ENCODE measurements at places on chromosomes 6 and 20.

- DNase-seq = no peak
Observed at GRCh38 chr20:46324379-46324778, 16.1 kb upstream of the CDH22 start.

- no peak for DNase-seq
Observed at GRCh38 chr6:162846723-162847122, 118.9 kb downstream of the PACRG start.

GRCh38 chr6:147267658-147268057 lies 63.4 kb downstream of the STXBP5 start:
- DNase-seq = no peak

DNA sequence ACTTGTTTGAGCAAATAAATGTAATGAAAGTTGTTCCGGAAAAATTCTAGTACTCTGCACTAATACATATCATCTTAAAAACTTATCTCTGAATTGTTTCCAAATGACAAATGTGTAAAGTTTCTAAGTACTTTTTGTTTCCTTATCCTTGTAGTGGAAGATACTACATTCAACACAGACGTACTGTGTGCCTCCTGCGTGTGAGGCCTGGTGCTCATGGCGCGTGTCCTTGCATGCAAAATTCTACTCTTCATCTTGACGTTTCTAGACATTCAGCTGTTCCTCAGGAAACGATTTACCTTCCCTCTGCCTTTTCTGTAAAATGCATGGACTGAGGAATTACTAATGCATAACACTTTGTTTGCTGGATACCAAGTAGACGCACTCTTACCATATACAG lies 11.5 kb downstream of the DLL1 start:
- no peak for DNase-seq

GRCh38 chr6:6823030-6823429 lies 234.5 kb downstream of the LY86 start:
- no peak for DNase-seq

DNA sequence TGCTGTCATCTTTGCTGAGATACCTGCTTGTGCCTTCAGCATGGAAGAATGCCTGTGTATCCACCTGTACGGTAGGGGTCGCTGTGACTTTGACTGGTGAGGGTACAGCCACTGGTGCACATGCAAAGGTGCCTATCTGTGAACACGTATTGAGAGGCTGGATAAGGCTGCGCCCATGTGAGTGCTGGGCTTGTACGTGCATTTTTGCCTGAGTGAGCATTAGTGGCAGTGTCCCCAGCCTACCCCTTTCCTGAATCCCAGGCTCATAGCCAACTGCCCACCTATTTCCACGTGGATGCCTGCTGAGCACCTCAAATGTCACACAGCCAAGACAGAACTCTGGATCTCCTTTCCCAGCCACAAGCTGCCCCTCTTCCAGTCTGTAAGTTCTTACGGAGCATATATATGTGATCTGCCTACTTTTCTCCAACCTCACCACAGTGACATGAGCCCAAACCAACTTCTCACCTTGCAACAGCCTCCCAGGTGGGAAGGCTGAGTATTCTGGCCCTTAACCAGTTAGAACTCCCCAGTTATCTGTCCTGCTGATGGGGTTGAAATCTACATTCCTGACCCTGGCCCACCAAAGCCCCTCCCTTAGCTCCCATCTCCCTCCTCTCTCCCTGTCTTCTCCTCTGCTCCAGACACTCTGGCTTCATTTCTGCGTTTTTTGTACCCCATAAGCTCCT lies 1.1 kb upstream of the SLC2A10 start:
- no peak for DNase-seq

DNA sequence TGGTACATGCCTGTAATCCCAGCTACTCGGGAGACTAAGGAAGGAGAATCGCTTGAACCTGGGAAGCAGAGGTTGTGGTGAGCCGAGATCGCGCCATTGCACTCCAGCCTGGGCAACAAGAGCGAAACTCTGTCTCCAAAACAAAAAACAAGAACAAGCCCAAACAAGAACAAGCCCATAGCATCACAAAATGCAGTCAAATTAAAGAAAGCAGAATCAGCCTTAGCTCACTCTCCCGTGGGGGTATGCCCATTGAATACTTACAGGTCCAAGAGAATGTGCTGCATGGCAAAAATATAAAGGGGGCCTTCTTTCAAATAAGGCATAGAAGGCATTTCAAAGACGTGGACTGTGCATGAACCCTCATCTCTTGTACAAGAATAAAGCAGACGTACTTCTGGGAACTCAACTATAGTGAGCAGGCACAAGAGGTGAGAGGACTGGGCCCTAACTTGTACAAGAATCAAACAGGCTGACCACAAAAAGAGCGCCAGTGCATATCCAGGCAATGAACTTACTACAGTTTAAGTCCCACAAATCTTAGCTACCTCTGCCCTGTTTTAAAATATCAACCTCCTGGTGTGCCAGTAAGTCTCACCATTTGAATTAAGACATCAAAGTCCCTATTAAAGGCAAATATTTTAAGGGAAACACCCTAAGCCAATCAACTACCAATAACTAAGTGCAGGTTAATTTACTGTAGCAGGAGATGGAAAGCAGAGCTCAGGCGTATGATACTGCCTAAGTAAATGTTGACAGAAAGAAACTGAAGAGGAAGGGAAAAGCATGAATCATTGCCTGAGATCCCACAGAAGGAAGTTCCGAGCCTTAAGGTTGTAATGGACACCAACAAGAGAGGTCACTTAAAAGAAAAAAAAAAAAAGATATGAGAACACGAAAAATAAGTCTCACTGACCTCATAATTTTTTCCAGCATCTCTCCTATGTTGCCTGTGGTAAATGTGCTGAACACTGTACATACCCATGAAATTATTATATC lies 37.4 kb downstream of the TOMM6 start:
- DNase-seq = no peak

DNA sequence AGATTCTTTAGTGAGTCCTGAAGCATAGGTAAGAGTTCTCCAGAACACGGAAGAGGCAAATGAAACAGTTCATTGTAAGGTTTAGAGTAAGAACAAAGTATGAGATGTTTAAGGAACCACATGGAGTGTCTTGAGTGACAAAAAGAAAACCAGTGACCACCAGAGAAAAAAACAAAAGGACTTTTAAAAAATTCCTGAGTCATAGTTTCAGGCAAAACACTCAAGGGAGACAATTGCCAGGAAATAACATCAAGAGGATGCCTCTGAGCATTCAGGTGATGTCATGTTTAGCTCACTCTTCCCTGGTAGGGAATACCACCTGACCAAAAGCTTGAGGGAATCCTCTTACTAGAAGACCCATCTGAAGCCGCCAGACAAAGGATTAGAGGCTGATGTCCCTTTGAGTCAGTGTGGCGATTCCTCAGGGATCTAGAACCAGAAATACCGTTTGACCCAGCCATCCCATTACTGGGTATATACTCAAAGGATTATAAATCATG lies 110.3 kb downstream of the COL19A1 start:
- DNase-seq = no peak

DNA sequence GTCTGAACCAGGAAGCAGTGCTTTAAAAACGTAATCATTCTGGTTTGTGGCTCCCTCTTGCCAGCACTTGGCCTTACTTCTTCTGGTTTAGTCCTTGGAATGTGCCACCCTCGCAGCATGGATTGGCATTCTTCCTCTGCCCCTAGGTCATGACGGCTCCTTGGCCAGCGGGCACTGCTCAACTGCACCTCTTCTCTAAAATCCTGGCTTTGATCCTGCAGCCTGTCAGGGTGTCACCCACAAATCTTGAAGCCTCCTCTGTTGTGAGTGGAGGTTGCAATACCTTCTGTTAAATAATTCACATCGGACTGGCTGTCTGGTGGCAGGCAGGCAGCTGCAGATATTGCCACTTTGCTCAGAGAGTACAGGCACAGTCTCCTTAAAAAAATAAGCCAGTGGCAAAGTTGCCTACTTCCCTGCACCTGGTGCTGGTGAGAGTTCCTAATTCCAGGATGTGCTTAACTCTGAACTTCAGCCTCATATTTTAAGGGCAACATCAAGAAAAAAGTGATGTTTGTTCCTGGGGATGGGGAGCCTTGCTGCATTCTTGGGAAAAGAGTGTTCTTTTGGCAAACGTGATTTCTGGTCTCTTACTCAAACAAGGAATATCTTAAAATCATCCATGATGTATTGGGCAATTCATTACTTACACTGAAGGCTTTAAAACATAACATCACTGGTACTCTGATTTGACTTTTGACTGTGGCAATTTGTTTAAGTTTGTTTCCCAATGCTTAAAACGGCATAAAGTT lies 179.8 kb downstream of the FOXA2 start:
- no peak for DNase-seq

GRCh38 chr20:5486377-5487054 lies 169.8 kb upstream of the PROKR2 start:
- DNase-seq = no peak

- DNase-seq = no peak
Observed at GRCh38 chr6:85669735-85670194, 27.1 kb upstream of the SYNCRIP start.

- DNase-seq = no peak
Observed at GRCh38 chr20:33009214-33010132, 2.0 kb downstream of the BPIFB2 start.

DNA sequence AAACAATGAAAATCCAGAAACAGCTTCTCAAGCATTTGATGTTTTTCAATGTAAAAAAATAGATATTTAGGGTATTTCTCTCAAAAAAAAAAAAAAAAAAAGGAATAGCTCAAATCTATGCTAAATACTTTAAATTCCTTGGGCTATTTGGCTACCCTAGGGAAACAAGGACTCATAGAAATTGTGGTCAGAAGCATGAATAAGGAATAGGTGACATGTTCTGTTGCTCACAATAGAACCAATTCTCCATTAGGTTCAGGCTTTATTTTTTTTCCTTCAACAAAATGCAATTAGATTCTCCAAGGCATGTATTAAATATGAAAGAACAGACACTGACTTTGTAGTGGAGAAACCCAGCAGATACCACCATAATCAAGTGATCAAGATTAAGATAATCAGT lies 904.3 kb upstream of the FLRT3 start:
- no peak for DNase-seq

GRCh38 chr20:46034039-46034438 lies 5.0 kb downstream of the SLC12A5 start:
- no peak for DNase-seq

- no peak for DNase-seq
Observed at GRCh38 chr6:142167071-142167470, 20.0 kb downstream of the VTA1 start.

DNA sequence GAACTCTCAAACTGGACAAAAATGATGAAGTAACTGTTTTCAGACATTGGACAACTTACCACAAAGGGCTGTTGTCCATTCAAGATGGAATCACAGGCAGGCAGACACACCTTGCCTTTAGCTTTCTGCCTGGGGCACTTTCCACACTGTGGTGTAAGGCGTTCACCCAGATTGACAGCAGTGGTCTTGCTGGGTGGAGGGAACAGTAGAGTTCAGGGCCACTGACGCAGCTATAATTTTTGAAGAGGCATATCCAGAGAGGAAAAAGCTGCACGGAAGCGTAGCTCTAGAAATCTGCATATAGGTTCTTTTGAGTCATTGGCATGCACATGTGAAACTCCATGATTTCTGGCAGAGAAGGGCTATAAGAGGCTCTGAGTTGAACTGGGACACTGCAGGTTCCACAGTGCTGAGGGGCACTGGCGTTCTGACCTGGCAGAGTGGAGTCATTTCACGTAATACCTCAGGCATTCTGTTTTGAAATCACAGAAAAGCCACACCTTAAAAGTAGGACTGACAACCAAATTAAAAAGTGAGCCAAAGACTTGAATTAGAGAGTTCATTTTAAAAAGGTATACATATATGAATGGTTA lies 105.0 kb upstream of the EDN1 start:
- DNase-seq = no peak

DNA sequence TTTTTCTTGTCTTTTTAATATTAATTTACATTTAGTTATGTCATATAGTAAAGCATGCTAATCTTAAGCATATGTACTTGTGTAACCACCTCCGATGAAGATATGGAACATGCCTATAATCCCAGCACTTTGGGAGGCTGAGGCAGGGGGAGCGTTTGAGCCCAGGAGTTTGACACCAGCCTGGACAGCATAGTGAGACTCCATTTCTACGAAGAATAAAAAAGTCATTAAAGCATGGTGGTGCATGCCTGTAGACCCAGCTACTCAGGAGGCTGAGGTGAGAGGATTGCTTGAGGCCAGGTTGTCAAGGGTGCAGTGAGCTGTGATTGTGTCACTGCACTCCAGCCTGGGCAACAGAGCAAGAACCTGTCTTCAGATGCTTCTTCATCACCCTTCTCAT lies 628.8 kb upstream of the FLRT3 start:
- no peak for DNase-seq

GRCh38 chr6:135257631-135258405 lies 76.7 kb downstream of the MYB start:
- no peak for DNase-seq

DNA sequence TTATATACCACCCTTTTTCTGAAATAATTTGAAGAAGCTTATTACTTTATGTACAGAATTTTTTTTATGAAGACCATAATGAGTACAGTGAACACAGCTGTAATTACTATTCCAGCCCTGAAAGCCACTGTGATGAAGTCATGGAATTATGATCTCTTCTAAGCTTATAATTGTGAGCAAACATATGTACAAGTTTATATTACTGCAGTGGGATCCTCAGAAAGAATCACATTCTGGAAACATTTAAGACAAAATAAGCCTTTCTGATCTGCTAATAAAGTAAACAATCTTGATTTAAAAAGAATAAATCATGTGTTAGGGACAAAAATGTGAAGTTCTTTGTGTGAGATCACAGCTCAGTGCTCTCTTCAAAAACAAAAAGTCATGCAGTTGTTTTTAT lies 560.4 kb downstream of the CD109 start:
- no peak for DNase-seq

DNA sequence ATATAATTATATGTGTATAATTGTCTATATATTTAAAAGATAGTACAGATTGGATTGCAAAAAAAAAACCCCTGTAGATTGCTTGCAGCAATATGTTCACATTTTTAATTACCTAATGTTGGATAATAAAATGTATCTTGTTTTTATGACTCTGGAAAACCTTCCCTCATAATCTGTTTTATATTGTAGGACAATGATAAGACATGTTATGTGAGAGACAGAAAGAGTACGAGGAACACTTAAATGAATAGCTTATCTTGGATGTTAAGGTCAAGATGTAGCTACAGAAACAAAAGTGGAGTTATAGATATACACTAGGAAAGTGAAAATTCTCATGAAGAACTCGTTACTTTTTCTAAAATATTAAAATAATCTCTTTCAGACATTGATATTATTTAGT lies 691.6 kb upstream of the IMPG1 start:
- no peak for DNase-seq

GRCh38 chr6:108174371-108175175 lies 8.8 kb downstream of the NR2E1 start:
- DNase-seq = no peak

- no peak for DNase-seq
Observed at GRCh38 chr6:11201772-11202512, 30.5 kb downstream of the NEDD9 start.
